Kidney tubule cell (primary cell): ENCODE measurements at places on chromosomes 5 and 9.
A peak's percentile ranks its signal among the peaks of the same experiment; 100 is the strongest.

DNA sequence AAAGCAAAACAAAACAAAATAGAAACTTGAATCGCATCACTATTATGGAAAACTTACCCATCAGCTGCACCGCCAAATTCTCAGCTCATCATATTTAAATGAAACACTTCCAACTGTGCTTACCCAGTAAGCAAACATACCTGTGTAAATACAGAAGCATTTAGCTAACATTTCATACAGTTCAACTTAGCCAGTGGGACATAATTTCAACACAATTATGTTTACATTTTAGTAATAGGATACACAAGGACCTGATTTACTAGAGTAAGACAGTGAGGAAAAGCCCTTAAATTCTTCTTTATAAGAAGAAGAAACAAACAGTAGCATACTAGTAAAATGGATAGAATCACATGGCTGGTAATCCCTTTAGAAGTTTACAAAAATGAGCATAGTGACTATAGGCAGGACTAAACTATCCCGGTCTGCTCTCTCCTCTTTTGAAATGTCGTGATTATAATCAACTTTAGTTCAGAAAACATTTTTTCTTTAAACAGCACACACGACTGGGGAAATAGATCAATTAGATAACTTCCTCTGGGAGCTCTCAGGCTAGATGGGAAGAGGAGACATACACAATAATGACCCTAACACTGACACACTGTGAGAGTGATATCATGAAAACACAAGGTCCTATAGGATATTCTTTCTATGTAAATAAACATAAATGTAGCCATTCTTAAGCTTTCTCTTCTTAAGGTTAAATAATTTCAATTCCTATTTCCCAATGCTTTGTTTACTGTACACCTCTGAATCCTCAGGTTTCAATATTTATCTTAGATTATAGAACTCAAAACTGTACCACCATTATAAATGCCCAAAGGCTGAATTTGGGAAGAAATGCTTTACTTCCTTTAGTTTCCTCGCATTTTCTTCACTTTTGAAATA, 15.9 kb upstream of the CDC20B start:
- DNase-seq = no peak

DNA sequence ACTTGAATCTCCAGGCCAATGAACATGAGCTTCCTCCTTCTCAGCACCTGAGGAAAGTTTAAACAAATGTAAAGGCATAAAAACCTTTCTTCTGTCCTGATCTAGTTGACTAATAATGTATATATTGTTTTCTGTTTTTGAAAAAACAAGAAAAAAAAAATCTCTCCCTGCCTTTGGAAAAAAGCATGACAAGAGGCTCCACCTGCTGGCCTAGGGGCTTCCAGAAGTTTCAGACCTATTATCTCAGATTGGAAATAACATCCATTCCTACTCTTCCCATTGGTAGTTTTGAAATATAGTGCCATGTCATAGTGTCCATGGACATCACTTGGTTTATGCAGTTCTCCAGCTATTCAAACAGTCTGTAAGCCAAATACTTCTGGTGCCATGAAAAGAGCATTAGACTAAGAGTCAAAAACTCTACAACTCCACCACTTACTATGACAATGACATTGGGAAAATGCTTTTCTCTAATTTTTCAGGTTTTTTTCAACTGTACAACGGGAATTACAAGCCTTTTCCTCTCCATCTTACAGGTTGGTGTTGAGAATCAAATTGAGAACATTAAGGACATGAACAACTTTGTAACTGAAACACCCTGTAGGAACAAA, 409.6 kb upstream of the MPDZ start:
- peak; percentile 24 for DNase-seq

GRCh38 chr5:133582971-133583370, 29.4 kb downstream of the FSTL4 start:
- DNase-seq = no peak

GRCh38 chr5:78726571-78726970, 78.0 kb upstream of the LHFPL2 start:
- DNase-seq = no peak

DNA sequence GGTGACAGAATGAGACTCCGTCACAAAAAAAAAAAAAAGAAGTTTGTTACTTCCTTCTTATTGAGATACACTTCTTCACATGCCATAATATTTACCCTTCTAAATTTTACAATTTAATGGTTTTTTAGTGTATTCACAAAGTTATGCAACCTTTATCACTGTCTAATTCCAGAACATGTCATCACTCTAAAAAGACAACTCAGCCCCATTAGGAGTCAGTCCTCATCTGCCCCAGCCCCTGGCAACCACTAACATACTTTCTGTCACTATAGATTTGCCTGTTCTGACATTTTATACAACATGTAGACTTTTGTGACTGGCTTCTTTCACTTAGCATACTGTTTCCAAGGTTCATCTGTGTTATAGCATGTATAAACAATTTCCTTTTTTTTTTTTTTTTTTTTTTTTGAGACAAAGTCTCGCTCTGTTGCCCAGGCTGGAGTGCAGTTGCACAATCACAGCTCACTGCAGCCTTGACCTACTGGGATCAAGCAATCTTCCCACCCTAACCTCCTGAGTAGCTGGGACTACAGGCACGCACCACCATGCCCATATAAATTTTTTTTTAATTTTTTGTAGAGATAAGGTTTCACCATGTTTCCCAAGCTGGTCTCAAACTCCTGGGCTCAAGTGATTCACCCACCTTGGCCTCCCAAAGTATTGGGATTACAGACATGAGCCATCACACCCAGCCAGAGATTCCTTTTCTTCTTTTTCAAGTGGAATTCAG, 18.0 kb downstream of the AQP3 start:
- DNase-seq = no peak

DNA sequence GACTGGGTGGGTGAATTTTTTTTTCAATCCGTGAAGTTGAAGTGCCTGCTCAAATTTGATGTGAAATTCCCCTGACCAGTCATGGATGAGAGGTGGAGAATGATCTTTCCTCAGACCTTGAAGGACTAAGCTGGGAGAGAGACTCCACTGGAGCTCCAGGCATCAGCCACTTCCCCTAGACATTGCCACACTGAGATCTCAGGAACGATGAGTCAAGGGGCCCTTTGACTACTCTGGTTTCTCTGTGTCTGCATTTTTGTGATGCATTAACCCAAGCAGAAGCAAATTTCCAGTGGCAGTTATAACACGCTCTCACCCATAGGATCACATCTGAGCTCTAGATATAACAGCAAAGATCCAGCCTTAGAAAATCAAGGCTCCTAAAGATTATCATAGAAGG, 171.2 kb upstream of the KIF2A start:
- peak; percentile 73 for DNase-seq

DNA sequence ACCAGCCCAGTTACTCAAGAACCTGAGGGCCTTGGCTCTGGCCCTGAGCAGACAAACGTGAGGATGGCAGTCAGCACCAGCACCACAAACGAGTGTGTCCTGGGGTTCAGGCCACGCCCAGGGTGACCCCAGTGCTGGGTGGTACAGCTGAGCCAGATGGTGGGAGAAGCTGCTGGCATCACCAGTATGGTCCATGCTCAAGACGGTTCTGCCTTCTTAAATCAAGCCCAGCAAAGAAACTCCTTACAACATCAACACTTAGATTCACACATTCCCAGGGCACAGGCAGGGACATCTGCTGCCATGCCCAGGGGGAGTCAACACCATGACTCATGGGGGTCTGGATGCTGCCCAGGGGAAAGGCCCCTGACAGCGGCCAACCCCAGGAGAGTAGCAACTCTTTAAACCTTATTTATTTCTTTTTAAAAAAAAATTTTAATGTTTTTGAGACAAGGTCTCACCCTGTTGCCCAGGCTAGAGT, 31.3 kb downstream of the IPPK start:
- no peak for DNase-seq

- DNase-seq = peak; percentile 42
Observed at GRCh38 chr5:153496835-153497234, 6.4 kb downstream of the GRIA1 start.

- no peak for DNase-seq
Observed at GRCh38 chr9:10228082-10228481, 384.7 kb downstream of the PTPRD start.

GRCh38 chr9:121281614-121282276, 13.8 kb downstream of the GSN start:
- peak; percentile 94 for DNase-seq

- DNase-seq = no peak
Observed at GRCh38 chr9:18269561-18269960, 204.4 kb upstream of the ADAMTSL1 start.

- DNase-seq = no peak
Observed at GRCh38 chr9:92711844-92712243, 41.9 kb upstream of the IPPK start.

DNA sequence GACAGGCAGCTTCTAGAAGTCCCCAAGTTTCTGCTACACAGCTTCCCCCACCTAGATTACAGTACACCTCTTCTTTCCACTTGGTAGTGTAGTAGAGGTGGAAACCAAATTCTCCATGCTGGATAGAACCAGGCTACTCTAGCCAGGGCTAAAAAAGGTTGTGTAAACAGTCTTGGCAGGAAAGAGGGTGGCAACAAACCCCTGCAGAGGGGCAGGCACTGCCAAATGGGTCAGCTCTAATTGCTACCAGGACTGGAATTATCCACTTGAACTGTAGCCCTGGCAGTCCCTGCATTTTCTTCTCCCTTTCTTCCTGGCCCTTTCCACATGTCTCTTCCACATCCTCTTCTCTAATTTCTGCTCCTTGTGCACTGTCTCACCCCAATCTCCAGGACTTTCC, 24.8 kb downstream of the RANBP3L start:
- DNase-seq = no peak

DNA sequence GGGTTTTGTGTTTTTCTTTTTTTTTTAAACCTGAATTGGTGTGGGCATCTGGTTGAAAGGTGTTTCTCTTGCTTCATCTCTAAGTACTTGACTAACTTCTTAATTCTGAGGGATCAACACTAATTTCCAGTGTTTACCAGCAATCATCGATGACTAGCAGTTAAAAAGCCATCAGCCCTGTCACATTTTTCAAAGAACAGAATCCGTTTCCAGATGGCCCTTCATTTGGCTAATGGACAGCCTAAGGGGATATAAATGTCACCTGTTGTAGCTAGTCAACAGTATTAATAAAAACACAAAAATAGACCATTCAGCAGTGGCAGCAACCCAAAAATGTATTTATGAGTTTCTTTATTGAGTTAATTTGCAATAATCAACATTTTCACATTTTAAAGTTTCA, 1076.5 kb downstream of the MAT2B start:
- no peak for DNase-seq

DNA sequence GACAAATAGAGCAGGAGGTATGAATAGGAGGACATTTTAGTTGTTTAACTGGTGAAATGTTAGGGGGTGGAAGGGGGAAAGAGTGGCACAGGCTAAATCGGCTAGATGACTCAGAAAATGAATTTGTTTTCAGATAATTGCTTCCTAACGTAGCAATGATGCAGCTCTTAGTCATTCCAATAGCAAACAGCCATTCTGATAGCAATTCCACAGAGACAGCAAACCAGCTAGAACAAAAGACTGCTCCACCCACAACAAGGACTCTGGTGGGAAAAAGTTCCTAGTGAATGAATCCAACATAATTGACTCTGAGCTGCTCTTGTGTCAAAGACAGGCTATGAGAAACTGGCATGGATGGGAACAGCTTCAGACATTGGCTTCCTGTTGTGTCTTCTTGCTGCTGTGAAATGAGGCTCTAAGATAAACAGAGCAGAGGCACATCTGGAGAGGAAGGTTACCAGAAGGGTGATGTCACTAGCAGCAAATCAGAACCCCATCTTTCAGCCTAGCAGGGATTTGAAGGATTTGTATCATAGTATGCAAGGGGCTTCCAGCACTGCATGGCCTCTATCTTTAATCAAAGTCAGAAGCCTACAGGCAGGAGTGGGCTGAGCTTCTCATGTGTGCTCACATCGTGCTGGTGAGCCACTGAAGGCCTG, 28.1 kb upstream of the F2RL1 start:
- peak; percentile 97 for DNase-seq

DNA sequence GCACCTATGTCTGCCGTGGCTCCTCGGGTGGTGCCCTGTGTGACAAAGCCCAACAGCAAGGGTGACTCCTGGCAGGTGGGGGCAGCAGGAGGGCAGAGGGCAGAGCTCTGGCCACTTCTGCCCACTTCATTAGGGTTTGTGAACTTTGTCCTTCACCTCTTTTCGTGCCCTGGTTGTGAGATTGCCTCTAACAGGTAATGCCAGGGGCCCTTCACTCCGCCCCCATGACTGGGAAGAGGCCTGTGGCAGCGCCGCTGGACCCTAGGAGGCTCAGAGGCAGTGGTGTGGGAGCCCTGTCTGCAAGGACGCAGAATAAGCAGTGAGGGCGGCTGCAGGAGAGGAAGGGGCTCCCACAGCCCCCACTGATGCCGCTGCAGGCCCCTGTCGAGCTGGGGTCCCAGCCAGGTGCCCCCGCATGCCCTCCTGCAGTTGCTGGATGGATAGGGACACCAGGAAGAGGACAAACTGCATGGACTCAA, 108.7 kb upstream of the LMX1B start:
- DNase-seq = no peak

DNA sequence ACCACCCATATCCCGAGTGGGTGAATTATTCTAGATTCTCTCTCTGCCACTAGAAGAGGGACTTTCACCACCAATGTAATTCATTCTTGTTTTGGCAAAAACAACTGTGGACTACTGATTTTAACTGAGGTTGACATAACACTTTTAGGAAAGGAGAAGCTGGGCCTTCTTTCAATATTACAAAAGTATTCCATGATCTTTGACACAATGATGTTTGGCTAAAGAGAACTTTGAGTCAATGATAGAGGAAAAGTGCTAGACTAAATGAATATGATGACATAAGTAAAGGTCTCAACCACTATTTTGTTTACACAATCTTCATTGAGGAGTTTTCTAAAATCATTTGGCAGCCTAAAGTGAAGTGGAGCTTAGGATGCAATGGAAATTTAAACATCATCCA, 336.9 kb upstream of the PDE4D start:
- DNase-seq = no peak

DNA sequence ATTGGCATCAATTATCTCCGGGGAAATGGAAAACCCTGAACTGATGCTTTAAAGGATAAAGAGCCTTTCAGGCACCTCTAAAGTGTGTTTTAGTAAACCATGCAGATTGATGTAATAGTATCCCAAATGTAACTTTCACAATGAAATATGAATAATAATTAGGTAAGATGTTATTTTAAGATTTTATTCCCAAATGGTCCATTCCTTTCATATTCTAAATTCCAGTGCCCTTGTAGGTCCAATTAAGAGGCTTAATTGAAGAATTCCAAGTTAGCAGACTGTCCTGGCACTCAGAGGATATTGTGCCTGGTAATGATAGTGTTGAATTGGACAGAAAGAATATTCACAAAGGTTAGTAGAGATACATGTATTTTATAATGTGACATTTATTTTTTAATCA, 352.5 kb upstream of the NUDT12 start:
- no peak for DNase-seq

DNA sequence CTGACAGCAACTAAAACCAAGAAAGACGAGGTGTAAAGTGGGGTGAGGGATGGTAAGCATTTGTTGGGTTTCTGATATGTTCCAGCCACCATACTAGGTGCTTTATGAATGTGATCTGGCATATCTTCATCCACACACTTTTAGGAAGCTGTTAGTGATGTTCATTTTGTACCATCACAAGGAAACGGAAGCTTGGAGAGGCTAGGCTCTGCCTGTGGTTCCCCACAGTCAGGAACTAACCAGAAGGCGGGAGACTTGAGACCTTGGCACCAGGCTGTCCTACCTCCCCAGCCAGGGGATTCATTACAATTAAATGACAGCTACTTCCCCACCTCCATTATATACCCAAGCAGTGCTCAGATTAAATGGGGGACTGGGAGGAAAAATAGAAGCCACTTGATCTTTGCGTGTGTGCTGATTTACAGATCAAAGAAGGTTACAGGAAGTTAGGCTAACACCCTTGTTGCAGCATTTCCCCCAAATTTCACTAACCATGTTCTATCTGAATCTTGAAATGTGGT, 43.0 kb downstream of the SFXN1 start:
- no peak for DNase-seq
